Stimulated activated CD4-positive, alpha-beta T cell treated with anti-CD3 and anti-CD28 coated beads, Interleukin-1b, Interleukin-23, amount 100 ng/mL, for 1 hour (primary cell): ENCODE measurements at places on chromosomes 4 and X.

- no peak for DNase-seq
Measured at GRCh38 chrX:118739577-118739976, 12.2 kb downstream of the IL13RA1 start.

DNA sequence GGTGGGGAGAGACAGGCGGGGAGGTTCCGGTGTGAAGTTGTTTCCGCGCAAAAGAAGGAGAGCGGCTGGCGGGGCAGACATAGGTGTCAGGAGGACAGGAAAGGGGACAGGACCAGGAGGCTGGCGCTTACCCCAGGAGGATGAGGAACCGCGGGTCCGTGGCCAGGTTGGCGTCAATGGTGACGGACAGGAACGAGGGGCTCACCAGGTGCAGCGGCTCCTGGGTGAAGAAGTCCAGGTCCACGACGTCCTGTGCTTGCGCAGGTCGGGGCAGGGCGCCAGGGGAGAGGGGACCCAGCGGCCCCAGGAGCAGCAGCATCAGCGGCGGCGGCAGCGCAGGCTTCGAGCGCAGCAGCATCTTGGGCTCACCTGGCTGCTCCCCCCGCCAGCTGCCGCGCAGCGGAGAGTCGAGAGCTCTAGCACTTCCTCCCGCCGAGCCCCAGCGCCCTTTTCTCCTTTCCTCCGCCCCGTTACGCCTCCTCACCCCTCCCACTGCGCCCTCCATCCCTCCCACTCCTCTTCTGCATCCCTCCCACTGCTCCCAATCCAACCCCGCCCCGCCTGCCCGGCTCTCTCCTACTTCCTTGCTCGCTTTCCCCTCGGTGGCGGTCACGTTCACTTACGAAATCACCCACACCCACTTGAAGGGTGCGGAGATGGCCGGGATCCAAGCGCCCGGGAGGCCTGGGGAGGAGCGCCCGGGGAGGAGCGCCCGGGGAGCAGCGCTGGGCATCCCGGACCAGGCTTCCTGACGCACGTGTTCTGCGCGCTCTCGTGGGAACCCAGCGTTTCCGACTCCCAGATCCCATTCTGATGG, at the start of gene HPSE:
HPSE (minus strand) TSS at position 424 of the 817 bp plus-strand sequence; CDS start at position 358, 66 bp downstream.
- DNase-seq = peak; percentile 29

GRCh38 chr4:69518102-69518501, 22.4 kb upstream of the UGT2B4 start:
- DNase-seq = no peak

DNA sequence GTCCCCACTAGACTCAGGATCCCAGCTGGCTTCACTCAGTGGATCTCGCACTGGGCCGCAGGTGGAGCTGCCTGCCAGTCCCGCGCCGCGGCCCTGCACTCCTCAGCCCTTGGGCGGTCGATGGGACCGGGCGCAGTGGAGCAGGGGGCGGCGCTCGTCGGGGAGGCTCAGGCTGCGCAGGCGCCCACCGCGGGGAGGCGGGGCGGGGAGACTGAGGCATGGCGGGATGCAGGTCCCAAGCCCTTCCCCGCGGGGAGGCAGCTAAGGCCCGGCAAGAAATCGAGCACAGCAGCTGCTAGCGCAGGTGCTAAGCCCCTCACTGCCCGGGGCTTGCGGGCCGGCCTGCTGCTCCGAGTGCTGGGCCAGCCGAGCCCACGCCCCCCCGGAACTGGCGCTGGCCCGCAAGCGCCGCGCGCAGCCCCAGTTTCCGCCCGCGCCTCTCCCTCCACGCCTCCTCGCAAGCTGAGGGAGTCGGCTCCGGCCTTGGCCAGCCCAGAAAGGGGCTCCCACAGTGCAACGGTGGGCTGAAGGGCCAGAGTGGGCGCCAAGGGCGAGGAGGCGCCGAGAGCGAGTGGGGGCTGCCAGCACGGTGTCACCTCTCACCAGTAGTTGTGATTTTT, 1038.0 kb downstream of the PCDH19 start:
- no peak for DNase-seq

- no peak for DNase-seq
Measured at GRCh38 chr4:17557880-17558279, 19.1 kb upstream of the LAP3 start.

DNA sequence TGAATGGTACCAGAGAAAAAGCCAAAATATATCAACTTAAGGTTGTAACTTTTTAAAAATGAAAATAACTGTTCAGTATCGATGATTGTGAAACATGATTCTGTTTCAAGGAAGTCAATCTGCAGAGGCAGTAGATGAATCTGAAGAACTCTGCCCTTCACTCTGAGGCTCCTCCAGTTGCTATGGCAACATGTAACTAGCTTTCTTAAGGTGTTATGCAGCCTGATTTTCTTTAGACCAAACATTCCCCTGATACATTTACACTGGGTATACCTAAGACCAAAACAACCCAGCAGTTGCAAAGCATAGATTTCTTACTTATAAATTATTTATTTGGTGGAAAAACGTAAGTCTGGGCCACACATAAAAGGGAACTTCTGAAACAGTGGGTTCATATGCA, 133.6 kb upstream of the RASGEF1B start:
- no peak for DNase-seq

DNA sequence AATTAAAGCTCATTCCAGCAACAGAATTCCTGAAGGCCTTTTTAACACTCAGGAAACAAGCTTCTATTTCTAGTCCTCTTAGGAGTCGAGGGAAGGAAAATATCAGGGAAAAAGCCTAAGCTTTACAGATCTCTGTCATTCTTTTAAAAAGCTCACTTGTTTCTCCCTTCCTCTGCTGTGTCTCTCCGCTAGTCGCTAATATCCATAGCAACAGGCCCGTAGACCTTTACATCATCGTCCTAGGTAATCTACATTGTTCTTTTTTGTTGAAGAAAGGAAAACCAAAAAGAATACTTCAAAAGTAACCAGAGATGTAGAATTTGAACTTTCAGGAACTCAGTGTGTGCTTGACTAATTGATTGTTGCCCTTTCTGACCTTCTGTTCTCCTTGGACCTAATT, 45.9 kb upstream of the MTMR1 start:
- DNase-seq = no peak

DNA sequence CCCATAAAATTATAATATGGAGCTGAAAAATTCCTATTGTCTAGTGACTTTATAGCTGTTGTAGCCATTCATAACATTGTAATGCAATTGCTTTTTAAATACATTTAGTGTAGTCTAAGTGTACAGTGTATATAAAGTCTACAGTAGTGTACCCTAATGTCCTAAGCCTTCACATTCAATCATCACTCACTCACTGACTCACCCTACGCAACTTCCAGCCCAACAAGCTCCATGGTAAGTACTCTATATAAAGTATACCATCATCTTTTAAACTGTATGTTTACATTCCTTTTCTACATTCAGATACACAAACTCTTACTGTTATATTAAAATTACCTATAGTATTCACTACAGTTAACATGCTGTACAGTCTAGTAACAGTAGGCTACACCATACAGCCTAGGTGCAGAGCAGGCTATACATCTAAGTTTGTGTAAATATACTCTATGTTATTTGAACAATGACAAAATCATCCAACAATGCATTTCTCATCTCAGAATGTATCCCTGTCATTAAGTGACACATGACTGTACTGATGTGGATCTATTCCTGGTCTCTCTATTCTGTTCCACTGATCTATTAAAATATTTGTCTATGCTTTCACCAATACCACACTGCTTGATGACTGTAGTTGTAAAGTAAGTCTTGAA, 33.7 kb downstream of the CLOCK start:
- no peak for DNase-seq

DNA sequence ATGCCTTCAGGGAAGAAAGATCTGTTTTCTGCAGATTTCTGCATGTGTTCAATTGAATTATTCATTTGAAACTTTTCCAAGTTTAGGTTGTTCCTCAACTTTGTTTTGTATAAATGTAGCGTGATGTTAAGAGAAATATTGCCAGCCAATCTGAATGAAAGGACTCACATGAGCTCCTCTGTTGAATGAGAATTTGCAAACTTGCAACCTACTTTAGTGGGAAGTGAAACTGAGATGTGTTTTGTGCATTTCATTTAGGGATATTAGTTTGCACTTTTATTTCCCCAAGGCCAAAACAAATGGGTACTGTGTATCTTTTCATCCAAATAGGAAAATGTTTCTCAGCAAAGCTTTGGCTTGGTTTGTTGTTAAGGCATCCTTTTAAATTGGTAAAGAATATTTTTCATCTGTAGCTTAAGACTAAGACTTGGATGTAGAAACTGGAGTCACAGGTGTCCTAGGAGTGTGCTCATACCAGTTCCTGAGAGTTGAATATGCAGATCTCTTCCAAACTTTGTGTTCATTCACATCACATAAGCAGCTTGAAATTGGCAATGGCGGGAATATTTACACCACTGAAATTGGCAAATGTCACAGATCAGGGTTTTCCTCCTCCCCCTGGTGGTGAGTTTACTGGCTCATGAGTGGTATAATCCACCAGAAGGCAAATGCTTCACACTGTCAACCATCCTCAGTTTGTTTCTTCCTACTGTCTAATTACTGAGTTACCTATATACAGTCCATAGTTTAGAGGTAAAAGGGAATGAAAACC, 193.6 kb upstream of the BANK1 start:
- no peak for DNase-seq

- no peak for DNase-seq
Measured at GRCh38 chr4:181108237-181108636, 1135.0 kb upstream of the TENM3 start.

GRCh38 chr4:117817301-117817700, 217.0 kb upstream of the NDST3 start:
- no peak for DNase-seq

DNA sequence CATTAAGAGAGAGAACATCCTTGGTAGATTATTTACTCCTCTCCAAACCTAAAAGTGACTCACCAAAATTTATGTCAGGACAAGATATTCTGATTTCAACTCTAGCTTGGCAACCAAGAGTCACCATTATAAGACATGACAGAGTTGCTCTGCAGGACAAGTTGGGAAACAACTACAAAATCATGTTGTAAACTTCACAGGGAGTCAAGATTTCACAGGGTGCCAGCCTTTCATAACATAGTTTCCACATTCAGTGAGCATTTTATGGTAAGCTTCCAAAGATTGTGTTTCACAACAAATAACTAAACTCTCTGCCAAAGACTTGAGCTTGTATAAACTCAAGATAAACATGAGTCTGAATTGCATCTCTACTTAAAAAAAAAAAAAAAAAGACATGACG, 121.0 kb upstream of the DIAPH2 start:
- no peak for DNase-seq

DNA sequence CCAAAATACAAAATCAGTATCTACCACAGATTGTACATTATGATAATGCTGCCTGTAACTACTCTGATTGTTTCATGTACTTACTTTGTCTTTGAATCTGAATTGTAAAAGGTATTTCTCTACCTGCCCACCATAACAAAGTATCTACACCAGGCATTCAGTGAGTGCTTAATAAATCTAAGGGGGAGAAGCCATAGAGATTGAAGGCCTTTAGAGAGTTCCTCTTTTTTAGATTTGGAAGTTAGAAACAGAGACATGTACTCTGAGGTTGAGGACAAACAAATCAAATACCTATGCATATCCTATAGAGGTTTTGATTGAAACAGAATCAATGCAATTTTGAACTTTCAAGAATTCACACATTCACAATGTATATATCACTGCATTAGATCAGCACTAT, 42.7 kb downstream of the SAT1 start:
- DNase-seq = no peak

GRCh38 chr4:176939445-176939844, 146.7 kb upstream of the VEGFC start:
- no peak for DNase-seq

GRCh38 chr4:76968937-76969336, 19.4 kb downstream of the SEPTIN11 start:
- no peak for DNase-seq

DNA sequence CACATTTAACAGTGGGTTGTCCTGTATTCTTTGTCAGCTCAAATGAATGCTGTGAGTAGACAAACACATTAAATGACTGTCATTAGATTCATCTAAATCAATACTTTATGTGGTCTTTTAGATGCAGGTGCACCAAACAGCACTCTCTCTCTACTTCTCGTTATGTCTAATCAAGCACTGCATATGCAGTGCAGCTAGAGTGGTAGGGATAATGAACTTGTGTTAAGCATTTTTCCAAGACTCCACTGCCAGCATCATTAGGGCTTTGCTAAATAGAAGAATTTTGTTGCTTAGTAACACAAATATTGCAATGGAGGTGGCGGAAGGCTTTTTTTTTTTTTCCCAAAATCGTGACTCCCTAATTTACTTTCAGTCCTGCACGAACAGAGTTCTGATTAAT, 447.0 kb upstream of the GALNT7 start:
- DNase-seq = no peak

- DNase-seq = no peak
Measured at GRCh38 chr4:93710847-93711430, 117.6 kb upstream of the ATOH1 start.

DNA sequence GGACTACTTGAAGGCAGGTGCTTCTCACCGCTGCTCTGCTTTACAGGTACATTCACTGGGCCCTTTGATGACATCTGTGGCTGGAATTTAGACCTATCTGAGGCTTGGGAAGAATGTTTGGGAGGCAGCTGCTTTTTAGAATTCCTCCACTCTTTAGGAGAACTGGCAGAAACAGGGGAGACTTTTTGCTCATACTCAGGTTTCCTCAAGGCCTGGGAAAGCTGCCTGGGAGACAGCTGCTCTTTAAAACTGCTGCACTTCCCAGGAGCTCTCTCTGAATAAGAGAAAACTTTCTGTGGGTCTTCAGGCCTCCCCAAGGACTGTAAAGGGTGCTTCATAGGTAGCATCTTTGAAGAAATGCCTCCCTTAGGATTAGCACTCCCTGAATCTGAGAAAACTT, 14.3 kb downstream of the CT47C1 start:
- no peak for DNase-seq

DNA sequence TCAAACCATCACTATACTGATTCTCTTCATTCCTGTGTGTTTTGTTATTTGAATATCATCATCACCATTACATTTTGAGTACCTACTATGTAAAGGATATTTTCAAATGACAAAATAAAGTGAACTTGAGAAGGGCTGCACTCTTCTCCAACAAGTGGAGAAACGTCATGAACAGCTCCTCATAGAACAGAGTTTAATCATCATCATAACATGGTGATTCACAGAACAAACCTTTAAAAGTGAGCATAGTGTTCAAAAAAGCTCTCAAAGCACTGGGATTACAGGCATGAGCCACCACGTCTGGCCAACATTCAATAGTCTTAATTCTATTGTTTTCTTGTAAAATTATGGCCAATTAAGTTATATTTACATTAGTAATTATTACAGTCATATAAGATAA, 993.9 kb downstream of the PDHA2 start:
- no peak for DNase-seq

DNA sequence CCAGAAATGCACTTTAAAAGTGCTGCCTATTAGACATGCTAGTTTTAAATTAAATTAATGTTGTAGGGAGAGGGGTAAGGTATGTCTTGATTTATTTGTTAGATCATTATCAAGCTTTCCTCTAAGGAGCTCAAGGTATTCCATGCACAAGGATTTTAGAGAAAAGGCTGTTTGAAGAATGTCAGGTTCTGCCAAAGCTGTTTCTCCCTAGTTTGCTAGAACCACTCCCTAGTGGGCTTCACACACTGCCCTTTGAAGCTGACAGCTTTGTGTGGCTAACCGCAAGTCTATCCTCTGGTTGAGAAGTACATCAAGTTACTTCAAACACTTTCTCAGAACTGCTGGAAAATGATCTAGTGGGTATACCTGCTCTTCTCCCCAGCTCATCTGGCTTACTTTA, 32.3 kb downstream of the RASL11B start:
- no peak for DNase-seq
